AG04450 (cell line): ENCODE measurements at places on chromosomes 3 and 15.

GRCh38 chr3:38588995-38589937 is 60.2 kb downstream of the SCN5A start:
- DNase-seq: no peak

- no peak for DNase-seq
Measured at GRCh38 chr3:54954521-54954920, 26.7 kb upstream of the LRTM1 start.

GRCh38 chr3:119342176-119342575 is 48.0 kb downstream of the ARHGAP31 start:
- DNase-seq: no peak

- DNase-seq: no peak
Measured at GRCh38 chr15:60844010-60844409, 365.1 kb upstream of the ICE2 start.

- no peak for DNase-seq
Measured at GRCh38 chr3:29555590-29555989, 274.7 kb downstream of the RBMS3 start.

DNA sequence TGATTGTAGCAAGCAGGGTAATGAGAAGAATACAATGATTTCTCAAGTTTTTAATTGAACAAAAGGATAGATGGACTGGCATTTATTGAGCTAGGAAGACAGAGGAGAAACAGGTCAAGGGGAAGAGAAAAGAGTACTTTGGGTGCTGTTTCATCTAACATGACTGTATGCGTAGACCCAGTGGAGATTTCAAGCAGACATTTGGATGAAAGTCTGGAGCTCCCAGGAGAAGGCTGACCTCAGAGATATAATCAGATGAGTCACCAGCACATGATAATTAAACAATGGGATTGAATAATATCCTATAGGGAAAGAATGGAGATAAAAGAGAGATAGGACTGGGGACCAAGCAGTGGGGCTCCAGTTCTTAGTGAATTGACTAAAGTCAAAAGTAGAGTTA is 194.9 kb downstream of the ARRDC4 start:
- DNase-seq: no peak

- no peak for DNase-seq
Measured at GRCh38 chr15:100903168-100903554, 16.0 kb upstream of the LRRK1 start.

GRCh38 chr3:4001976-4002375 is 202.7 kb downstream of the LRRN1 start:
- DNase-seq: no peak
